ENCODE measurements at places on chromosomes 11 and 22.

DNA sequence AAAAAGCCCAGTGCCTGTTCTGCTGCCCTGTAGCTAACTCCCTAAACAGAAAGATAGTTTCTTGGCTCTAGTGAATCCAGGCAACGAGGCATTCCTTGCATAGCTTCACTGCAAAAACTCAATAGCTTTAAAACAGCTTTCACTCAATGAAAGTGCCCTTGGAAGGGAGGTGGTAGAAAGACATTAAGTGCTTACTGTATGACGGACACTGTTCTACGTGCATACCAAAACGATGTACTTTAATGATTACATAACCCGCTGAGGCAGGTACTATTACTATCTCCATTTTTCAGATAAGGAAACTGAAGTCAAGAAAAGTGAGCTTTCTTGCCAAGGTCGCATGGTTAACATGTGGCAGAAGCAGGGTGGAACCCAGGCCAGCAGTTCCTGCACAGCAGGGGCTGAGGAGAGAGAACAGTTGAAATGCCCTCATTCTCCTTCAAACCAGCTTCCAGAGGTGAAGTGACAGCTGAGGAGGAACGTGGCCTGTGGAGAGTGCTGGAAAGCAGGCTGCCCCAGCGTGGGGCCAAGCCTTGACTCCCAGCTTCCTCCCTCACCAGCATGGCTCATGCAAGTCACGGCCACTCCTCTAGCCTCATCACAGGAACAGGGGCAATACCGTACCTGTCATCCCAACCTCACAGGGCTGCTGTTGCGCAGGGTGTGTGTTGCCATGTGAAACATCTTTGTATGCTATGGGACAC lies 227.5 kb upstream of the NARS2 start:
- DNase-seq = no peak

DNA sequence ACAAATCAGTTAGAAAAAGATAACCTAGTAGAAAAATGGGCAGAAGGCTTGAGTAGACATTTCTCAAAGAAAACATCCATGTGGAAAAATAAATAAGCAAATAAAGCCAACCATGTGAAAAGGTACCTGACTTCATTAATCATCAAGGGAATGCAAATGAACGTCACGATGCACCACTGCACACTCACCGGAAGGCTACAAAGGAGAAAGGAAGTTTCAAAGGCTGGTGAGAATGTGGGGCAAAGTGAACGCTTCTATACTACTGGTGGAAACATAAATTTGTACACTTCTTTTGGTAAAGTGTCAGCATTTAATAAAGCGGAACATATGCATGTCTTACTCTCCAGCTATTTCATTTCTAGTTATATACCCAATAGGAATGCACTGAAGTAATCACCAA lies 166.8 kb downstream of the CSNK2A3 start:
- no peak for DNase-seq

DNA sequence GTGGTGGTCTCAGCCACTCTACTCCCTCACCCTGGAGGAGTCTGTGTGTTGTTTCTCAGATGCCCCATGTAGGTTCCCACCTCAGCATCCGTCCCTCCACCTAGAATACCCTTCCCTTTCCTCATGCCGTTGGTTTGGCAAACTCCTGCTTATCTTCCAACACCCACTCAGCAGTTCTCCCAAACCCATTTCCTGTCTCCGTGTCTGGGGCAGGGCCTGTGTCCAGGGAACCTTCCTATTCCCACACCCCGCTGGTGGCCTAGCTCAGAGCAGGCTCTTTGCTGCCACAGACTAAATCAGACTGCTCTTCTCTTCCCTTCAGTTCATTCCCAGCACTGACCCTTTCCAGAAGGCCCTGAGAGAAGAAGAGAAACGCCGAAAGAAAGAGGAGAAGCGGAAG lies 7.5 kb upstream of the SREBF2 start:
- no peak for DNase-seq

DNA sequence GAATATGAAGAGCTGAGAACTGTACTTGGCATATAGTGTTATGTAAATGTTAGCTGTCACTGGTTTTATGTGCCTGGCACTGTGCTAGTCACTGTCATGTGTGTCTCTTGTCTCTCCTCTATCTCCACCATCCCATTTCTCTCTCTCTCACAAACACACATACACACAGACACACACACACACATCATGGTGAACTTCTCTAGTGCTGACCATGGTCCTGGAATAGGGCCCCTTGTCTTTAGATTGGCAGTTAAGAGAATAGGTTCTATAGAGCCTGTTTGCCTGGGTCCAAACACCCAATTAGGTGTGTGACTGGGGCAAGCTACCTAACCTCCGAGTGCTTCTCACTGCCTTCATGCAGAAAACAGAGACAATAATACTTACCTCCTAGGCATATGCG lies 109.7 kb upstream of the NARS2 start:
- DNase-seq = no peak

DNA sequence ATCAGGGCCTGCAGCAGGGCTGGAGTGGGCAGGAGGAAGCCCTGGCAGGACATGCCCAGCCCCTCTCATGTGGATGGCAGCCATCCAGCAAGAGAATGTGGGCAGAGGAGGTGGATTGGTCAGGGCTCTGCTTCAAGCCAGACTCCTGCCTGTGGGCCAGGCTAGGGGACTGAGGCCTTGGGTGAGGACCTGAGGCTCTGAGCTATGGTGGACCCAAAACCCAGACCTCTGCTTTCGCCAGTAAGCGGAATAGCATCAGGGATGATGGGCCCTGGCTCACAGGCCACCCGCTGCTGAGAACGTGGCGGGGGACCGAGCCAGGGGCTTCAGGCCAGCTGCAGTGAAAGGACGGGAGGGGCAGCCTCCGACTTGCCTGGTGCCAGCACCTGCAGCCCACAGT lies 57.4 kb downstream of the LINC01488 start:
- no peak for DNase-seq

All from GM04504 (cell line).